A549 treated with RU486 at 1 μM for 4 hours (cell line): ENCODE measurements at places on chromosomes 3 and 15. TPM values are rescaled to one million over a fixed set of nuclear protein-coding genes. Genes with fewer than 3 reads are reported as not detected.

The IGSF10 gene
- 0.49 to 0.82 TPM (median 0.55 TPM) in 5 replicates for total RNA-seq

The GBE1 gene
- total RNA-seq = 22.1 to 31.2 TPM (median 28.8 TPM) in 5 replicates

The HTR3C gene
- total RNA-seq = not detected in 5 replicates

The DPPA2 gene
- not detected in 5 replicates for total RNA-seq

The SEMA6D gene
- total RNA-seq = not detected in 5 replicates
